ENCODE measurements at places on chromosomes 4 and X.

- DNase-seq, result no peak
These were observed 11.9 kb upstream of the ASIC5 start for GRCh38 chr4:155877971-155878370.

GRCh38 chrX:123971982-123972381 is 10.5 kb downstream of the STAG2 start:
- no peak for DNase-seq

- peak; percentile 79 for DNase-seq
These were observed at the start of gene USP46 for GRCh38 chr4:52659001-52659721. USP46 (minus strand) TSS chr4:52659301; CDS start chr4:52659150, 151 bp downstream.

DNA sequence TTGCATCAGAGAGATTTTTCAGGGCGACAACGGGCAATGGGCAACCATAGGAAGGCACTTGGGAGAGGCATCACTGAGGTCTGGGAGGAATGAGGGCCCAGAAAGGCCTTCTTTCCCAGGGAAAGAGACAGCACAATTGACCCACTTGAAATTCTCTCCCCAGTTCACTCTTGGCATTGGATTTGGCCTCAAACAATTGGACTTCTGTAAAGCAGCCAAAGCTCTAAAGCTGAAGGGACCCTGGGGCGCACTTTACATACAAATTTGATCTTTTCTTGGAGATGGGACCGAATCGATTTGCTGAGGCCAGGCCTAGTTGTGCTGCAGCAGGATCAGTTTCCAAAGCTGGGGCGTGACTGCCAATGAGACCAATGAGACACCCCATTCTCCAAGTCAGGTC is 3.2 kb downstream of the ARHGAP36 start:
- DNase-seq, result peak; percentile 35

DNA sequence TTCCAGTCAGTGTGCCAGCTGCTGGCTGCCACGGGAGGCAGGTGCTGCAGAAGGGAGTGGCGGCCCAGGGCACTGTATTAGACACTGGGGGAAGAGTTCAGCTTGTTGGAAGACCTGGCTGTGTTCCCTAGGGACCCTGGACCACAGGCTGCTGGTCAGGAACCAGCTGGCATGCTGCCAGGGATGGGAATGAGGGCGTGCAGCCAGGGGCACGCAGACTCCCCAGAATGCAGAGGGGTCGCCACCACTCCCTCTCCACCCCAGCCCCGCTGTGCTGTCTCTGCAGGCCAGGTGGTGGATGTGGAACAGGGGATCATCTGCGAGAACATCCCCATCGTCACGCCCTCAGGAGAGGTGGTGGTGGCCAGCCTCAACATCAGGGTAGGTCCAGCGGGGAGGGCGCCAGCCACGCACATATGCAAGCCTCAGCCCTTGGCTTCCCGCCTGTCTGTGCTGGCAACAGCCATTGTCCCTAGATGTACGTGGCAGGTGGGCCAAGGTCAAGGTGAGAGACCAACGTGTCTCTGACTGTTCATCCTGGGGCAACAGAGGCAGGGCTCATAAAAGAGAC is 12.3 kb downstream of the ABCD1 start:
- DNase-seq, result no peak

- DNase-seq, result no peak
These were observed 187.4 kb upstream of the RPS6KA3 start for GRCh38 chrX:20454117-20454516.

GRCh38 chrX:96957718-96958117 is 74.0 kb downstream of the RPA4 start:
- no peak for DNase-seq

- DNase-seq, result no peak
These were observed 68.6 kb downstream of the CAMK2D start for GRCh38 chr4:113692809-113693411.

GRCh38 chr4:11194431-11194830 is 234.3 kb downstream of the HS3ST1 start:
- no peak for DNase-seq

DNA sequence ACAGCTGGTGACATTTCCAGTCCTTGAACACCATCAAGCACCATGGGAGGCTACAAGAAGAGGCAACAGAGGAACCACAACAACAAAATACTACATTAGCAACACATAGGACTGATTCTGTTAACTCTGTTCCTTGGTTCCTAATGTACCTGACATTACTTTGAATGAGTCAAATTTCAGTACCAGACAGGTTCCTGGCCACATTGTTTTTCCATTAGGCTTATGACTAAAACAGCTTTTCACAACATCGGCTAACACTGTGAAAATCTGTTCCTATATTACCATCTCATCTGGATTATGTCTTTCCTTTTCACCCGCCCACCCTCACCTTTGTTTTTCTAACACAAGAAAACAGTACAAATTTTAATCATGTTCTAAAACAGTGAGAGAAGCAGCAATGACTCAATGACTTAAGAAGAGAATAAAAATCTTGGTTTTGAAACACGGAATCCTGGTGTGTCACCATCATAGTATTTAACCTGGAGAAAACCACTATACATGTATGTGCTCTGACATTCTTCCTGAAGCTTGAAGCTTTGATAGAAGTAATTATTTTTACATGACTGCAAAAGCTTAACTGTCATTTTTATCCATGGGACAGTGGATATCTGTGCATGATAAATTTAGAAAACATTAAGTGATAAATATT is 143.9 kb downstream of the SCFD2 start:
- no peak for DNase-seq

DNA sequence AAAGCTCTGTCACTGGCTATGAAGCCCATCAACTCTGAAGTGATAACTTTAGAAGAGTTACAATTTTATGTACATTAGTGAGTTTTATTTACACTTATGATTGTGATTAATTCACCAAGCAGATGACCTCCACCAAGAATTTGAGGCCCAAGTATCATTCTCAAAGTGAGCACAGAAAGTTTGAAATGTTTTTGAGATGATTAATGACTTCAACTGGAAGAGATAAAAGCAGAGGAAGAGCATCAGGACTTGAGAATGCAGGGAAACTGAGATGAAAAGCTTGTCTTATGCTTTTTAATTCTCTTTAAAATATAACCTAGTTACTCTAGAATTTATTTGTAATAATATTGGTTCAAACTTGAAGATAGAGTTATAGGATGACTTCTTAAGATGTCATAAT is 112.8 kb upstream of the H2AZ1 start:
- no peak for DNase-seq
